ENCODE measurements at places on chromosomes 5 and 9.

- DNase-seq = no peak
Measured at GRCh38 chr5:158609333-158610050, 490.2 kb downstream of the EBF1 start.

DNA sequence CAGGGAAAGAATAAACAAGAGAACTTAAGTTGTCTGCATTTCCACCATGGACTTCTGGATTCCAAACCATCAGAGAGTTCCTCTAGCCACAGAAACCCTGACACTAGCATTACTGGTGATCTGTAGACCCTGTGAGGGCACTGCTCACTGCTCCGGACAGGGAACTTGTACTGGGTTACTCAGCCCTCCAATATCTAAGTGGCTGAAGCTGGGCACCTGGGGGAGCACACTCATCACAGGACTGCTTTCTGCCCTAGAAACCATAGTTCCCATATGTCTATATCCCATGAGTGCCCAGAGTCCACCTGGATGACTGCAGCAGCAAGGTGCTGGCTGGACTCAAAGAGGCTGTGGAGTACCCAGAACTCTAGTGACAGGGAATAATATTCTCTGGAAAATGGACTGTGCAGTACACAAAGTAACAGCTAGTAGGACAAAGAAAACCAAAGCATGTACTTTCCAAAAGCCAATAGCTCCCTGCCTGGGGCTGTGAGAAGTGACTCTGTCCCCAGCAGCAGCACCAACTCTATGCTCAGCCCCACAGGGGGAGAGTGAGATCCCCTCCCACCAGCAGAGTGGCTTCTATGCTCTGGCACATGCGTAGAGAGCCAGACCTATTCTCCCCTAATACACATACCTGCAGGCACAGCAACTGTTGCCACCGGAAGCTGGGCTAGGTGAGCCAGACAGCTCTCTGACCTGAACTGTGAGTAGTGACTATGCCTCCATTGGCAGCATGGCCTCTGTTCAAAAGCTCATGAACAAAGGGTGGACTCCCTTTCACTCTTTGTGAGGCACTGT, 472.9 kb upstream of the FTMT start:
- no peak for DNase-seq

GRCh38 chr5:93886098-93886806, 144.9 kb upstream of the POU5F2 start:
- no peak for DNase-seq

DNA sequence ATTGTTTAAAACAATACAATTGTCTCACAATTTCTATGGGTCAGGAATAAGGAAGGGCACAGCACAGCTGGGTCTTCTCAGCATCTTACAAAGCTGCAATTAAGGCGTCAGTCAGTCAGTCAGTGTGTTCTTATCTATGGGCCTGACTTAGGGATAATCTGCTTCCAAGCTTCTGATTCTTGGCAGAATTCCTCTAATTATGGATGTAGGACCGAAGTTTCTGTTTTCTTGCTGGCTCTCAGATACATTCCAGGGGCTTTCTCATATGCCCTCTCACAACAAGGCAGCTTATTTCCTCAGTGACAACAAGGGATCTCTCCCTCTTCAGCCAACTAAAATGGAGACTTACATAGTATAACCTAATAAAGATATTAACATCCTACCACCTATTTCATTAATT, 1925.3 kb upstream of the ACO1 start:
- no peak for DNase-seq

DNA sequence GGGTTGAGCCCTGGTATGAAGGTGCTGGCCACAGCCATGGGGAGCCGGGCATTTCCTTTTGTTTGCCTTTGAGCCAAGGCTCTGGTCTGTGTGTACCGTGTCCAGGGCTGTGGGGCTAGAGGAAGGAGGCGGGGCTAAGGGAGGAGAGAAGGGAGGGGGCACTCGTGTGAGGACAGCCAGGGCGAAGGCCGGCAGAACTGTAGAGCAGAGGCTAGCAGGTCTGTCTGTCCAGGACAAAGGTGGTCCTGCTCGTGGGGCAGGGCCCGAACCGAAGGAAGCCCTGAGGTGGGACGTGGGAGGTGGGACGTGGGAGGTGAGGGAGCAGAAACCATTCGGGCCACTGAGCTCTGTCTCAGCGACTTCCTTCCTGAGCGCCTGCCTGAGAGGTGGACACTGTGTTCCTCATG, 41.3 kb upstream of the TESK1 start:
- DNase-seq = no peak

- DNase-seq = no peak
Measured at GRCh38 chr9:19127871-19128500, 694 bp upstream of the PLIN2 start.

GRCh38 chr5:99258819-99259218, 330.0 kb upstream of the CHD1 start:
- no peak for DNase-seq

DNA sequence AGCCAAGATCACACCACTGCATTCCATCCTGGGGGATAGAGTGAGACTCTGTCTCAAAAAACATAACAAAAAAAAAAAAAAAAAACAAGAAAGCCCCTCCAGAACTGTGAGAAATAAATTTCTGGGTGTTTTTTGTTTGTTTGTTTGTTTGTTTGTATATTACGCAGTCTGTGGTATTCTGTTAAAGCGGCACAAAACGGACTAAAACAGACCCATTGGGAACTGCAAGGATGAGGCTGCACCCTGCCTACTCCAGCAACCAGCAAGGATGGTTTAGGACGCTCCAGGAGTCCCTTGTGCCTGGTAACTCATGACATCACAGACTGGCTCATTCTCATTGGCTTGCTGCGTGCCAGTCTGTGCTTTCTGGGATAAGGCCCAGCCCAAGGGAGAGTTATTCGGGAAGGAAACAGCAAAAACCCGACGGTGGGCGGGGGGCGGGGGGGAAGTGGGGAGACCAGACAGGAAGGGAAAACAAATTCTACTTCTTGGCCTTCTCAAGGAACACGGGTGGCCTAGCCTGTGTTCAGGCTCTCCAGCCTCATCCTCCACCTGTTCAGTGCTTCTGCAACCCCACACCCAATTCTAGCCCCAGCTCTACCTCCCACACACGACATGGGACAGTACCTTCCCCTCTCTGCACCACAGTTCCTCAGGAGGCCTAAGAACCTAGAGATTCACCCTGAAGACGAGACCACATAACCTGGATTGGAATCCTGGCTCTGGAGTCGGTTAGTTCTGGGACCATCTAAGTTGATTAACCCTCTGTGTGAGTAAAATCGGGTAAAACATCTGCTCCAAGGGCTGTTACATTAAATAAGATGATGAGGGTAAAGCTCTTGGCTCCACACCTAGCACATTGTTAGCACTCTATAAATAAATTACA, 2.8 kb downstream of the CD74 start:
- peak; percentile 75 for DNase-seq

DNA sequence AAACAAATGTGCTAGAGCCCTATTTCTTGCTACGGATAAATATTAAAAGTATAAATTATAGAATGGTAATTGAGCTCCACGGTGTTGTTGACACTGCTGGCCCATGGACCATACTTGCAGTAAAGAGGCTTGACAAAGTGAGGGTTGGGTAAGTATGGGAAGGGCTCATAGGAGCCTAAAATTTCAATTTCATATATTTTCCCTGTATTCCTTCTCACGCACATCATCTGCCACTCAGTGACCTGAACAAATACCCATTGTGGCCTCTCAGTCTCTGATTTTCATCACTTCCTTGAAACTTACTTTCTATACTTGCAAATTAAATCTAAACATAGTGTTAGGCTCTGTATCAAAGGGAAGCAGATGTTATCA, 116.5 kb downstream of the PIK3R1 start:
- DNase-seq = no peak

- DNase-seq = no peak
Measured at GRCh38 chr5:71810471-71811195, 91.6 kb downstream of the CARTPT start.

GRCh38 chr9:23587433-23587832, 238.6 kb downstream of the ELAVL2 start:
- no peak for DNase-seq

GRCh38 chr5:179405054-179405416, 59.8 kb upstream of the ADAMTS2 start:
- no peak for DNase-seq

DNA sequence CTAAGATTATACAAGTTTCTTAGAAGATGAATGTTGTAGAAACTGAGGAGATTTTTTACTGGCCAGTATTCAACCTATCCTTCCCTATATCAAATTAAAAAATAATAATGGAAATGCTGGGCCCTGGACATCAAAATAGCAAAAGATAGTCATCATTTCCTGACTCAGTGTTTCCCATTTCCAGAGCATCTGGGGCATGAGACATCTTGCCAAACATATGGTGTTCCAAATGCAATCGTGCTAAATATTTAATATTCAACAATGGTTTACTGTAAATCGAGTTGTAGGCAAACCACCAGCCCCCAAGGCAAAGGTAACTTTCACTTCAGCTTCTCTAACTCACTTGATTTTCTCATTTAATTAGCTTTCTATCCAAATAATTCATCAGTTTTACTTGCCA, 152.9 kb downstream of the FRMD3 start:
- no peak for DNase-seq

GRCh38 chr9:899440-900184, 58.1 kb downstream of the DMRT1 start:
- peak; percentile 48 for DNase-seq

GRCh38 chr5:115461506-115462290, 82.9 kb downstream of the FEM1C start:
- DNase-seq = no peak

GRCh38 chr5:119336262-119336661, 19.6 kb upstream of the TNFAIP8 start:
- DNase-seq = no peak

- DNase-seq = no peak
Measured at GRCh38 chr5:68727931-68728330, 365.9 kb upstream of the SLC30A5 start.

GRCh38 chr9:132948482-132949050, 4.2 kb upstream of the TSC1 start:
- DNase-seq = no peak

DNA sequence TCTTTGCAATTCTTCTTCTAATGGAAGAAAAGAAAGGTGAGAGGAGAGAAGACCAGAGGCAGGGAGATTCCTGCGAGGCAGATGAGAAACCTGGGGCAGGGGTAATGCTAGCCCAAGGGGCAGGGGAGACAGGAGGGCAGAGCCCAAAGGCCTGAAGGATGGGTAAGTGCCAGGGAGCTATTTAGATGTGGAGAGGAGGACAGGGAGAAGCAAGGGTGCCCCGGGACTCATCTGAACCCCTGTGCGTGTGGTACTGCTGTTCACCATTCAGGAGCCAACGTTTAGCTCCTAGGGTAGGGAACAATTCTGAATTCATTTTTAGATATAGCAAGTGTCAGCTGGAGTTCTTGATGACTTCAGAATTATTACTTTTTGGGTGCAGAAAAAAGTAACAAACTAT, 122.7 kb upstream of the ALDH1B1 start:
- no peak for DNase-seq

- DNase-seq = no peak
Measured at GRCh38 chr5:37715361-37715760, 124.5 kb downstream of the GDNF start.

- peak; percentile 27 for DNase-seq
Measured at GRCh38 chr9:69193685-69194032, 19.6 kb downstream of the TJP2 start.

DNA sequence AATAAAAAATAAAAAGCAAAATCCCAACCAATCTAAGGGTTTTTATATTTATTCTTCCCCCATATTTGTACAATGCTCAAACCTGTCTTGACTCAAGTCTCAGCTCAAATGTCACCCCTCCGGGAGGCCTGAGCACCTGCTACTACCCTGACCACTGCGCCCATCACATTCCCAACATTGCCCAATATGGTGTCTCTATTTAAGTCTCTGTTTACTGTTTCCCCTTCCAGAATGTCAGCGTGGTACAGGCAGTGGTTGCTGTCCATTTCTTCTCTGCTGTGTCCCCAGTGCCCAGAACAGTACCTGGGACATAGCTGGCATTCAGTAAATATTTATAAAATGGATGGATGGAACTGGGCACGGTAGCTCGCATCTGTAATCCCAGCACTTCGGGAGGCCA, 47.3 kb upstream of the PRRC2B start:
- DNase-seq = no peak

- no peak for DNase-seq
Measured at GRCh38 chr5:95583992-95584391, 29.1 kb downstream of the ARSK start.

DNA sequence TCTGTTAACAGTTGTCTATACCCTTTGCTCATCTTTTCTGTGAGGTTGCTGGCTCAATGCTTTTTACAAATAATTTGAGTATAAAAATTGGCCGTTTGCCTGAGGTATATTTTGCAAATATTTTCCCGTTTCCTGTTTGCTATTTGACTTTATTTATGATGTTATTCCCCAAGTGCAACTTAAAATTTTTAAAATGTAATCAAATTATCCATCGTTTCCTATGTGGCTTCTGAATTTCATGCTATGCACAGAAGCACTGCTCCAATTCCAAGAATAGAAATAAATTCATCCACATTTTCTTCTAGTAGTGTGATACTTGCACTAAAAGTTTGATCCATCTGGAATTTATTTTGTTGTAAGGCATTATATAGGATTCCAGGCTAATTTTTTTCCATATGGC, 123.6 kb downstream of the ZNF608 start:
- no peak for DNase-seq

GRCh38 chr5:15254607-15255006, 245.4 kb upstream of the FBXL7 start:
- DNase-seq = no peak

DNA sequence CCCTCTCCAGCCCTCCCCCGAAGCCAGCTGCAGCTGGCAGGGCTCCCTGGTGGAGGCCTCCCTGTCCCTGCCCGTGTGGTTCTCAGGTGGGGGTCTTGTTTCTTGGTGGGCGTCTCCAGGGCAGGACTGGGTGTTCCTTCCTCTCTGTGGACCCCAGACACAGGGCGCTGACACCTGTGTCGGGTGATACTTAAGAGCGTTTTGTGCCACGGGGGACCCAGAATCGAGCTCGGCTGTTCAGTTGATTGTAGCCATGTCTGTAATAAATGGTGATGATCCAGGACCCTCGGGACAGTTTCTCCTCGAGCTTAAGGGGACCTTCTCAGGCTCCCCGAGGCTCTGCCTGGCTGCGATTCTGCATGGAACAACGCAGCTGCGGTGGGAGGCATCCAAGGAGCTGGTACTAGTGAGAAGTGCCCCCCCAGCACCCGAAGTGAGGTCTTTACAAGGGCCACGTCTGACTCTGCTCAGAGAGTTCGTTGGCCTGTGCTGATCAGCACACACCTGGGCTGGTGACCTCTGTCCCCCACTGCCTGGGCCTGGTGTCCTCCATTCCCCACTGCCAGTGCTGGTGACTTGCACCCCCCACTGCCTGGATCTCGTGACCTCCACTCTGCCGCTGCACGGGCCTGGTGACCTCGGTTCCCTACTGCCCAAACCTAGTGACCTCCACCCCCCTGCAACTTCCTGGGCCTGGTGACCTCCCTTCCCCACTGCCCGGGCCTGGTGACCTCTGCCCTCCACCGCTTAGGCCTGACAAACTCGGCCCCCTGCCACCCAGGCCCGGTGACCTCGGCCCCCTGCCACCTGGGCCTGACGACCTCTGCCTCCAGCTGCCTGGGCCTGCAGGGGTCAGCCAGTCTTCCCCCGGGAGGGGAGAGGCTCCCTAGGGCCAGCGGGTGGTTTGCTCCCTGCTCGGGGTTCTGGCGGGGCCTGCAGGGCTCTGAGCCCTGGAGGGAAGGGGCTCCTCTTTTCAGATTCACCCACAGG, 36.0 kb downstream of the NDUFS6 start:
- no peak for DNase-seq

GRCh38 chr5:139382807-139383206, 290 bp downstream of the SLC23A1 start:
- DNase-seq = no peak

GRCh38 chr9:7071916-7072315, 314.1 kb downstream of the KDM4C start:
- no peak for DNase-seq

- no peak for DNase-seq
Measured at GRCh38 chr5:92758552-92758951, 822.5 kb downstream of the NR2F1-AS1 start.

- no peak for DNase-seq
Measured at GRCh38 chr5:112025757-112026156, 268.8 kb upstream of the NREP start.

All from NCI-H510A treated with DMSO at 0.1 percent for 48 hours (cell line).